ENCODE measurements at places on chromosomes 3 and 15.
A peak's percentile ranks its signal among the peaks of the same experiment; 100 is the strongest.

DNA sequence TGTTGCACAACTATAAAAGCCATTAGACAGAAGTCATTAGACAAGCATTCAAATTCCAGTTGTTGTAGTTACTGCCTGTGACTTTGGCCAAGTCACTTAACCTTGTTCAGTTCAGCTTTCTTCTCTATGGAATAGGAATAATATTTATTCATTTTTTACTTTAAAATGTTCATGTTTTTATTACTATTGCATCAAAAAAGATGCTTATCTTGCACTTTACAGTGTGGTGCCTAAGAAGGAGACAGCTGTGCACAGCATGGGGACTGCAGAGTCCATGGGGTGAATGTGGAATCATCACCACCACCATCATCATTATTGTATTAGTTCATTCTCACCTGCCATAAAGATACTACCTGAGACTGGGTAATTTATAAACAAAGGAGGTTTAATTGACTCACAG lies 504.2 kb downstream of the SOX2 start:
- no peak for DNase-seq

GRCh38 chr3:53764026-53764775 lies 82.0 kb downstream of the CHDH start:
- no peak for DNase-seq

- DNase-seq: peak; percentile 31
Observed at GRCh38 chr3:60025096-60026050, 975.5 kb upstream of the CFAP20DC start.

GRCh38 chr3:111509308-111509707 lies 32.7 kb upstream of the CD96 start:
- DNase-seq: no peak

DNA sequence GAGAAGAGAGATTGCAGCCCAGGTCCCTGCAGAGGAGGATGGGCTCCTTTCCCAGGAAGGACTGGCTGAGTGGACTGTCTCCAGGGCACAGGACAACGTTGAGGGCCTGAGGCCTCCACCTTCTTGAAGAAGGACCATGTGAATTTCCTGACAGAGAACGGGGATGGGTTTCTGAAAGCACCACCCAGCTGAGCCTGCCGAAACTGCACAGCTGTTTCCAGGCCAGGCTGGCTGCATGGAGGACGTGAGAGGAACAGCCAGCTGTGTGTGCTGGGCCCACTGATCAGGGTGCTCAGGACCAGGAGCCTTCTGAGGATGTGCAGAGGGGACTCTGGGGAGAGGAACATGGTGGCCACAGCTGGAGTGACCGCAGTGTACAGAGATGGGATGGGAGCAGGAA lies 39.2 kb downstream of the HMCES start:
- no peak for DNase-seq

DNA sequence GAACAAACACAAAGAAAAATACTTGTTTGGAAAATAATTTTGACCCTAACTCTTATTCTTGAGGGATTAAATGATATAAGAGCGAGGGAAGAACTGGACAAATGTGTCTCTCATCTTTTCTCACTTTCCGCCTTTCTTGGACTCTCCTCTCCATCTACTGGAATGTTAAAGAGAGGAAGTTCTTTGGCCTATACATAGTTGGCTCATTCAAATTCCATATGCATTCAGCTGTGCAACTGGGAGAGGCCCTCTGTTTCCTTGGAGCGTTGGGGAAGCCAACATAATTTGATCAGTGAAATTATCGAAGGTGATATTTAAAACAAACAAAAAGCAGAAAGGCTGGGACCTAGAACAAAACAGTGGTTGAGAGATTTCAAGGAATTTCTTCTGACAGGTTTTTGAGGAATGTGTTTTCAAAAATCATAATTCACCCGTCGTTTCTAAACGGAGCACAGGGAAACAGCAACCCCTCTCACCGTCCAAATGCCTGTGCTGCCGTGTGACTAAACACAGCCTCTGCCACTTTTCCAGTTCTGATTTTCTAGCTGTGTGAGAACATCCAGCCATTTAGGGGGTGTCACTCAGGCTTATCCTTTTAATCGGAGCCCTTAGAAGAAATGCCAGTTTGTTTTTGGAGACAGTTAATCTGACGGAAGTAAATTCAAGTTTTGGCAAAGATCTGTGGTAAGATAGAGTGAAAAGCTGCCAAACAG lies 489.9 kb downstream of the SOX2 start:
- no peak for DNase-seq

DNA sequence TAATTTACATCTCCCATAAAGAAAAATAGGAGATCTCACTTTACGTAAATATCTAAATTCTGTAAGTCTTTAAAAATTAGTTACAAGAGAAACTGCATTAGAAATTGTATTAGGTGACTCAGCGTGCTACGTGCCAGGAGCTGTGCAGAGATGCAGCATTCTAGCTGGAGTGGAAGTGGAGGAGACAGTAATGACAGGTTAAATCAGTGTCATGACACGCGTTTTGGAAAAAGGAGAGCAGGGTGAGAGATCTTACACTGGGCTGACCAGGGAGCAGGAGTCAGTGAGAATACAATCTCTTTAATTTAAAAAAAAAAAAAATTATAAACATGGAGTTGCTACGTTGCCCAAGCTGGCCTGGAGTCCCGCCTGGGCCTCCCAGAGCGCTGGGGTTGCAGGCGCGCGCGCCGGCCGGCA lies 635 bp downstream of the TUBGCP5 start:
- peak; percentile 40 for DNase-seq

DNA sequence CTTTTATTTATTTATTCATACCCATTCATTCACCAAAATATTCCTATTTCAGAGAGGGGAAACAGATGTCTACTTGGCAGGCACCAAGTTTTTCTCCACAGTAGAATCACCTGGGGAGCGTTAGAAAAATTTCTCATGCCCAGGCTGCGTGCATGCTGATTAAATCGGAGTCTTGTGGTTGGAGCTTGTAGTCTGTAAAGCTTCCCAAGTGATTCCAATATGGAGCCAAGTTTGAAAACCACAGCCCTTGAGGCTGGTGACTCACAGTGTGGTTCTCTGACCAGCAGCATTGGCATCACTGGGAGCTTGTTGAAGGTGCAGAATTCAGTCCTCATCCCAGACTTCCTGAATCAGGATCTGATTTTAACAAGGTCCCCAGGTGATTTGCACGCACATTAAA lies 49.7 kb downstream of the PDHB start:
- DNase-seq: peak; percentile 90

Data from AG08395 (cell line).